ENCODE measurements at places on chromosomes 7 and 10. TPM values are rescaled to one million over a fixed set of nuclear protein-coding genes. Genes with fewer than 3 reads are reported as not detected.

DNA sequence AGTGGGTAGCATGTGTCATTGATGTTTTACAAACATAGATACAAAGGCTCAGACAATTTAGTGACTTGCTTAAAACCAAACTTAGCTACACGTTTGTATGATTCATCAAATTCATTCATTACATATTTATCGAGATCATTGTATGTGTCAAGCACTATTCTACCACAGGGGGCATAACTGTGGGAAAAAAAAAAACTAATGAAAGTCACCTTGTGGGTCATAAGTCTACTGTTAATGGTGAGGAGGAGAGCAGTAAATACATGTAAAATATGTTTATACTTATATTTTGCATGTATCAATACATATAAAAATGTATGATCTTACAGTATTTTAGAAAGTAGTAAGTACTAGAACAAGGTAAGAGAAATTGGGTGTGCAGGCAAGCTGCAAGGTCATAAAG, 933.8 kb downstream of the IPMK start:
- no peak for DNase-seq

DNA sequence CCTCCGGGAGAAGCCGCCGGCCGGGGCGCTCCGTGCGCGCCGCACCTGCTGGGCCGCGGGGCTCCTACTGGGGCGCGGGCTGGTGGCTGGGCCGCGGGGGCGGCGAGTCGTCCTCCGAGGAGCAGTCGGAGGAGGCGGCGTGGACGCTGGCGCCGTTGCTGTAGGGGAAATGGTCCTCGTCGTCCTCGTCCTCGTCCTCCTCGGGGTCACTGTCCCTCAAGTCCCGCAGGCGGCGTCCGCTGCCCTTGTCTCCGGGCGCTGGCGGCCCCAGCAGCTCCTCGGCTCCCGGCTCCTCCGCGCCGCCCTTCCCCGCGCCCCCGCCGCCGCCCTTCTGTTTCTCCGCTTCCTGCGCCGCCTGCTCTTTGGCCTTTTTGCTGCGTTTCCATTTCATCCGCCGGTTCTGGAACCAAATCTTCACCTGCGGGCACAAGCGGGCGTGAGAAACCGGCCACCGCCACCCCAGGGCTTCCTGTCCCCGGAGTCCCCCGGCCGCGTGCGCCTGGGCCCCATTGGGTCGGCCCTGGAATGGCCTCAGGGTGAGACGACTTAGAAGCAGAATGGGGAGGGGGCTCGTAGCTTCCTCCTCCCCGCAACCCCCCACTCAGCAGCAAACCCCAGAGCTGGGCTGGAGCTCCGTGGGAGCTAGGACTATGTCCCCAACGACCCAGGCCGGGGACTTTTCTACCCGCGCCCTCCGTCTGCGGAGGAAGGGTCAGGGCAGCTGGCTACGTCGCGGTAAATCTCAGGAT, 4.8 kb downstream of the MNX1 start:
- no peak for DNase-seq

The SPACDR gene
- 4.3 TPM for total RNA-seq

- no peak for DNase-seq
Measured at GRCh38 chr7:66296-66695, 126.1 kb upstream of the FAM20C start.

DNA sequence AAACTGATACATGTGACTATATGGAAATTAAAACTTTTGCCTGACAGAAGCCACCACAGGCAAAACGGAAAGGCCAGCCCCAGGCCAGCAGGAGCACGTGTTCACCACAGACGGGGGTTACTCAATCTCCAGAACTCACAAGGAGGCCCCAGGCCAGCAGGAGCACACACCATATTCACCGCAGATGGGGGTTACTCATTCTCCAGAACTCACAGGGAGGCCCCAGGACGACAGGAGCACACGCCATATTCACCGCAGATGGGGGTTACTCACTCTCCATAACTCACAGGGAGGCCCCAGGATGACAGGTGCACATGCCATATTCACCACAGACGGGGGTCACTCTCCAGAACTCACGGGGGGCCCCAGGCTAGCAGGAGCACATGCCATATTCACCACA, 61.5 kb downstream of the NKX6-2 start:
- DNase-seq, result no peak

The ECHDC3 gene
- 6.1 TPM for total RNA-seq

DNA sequence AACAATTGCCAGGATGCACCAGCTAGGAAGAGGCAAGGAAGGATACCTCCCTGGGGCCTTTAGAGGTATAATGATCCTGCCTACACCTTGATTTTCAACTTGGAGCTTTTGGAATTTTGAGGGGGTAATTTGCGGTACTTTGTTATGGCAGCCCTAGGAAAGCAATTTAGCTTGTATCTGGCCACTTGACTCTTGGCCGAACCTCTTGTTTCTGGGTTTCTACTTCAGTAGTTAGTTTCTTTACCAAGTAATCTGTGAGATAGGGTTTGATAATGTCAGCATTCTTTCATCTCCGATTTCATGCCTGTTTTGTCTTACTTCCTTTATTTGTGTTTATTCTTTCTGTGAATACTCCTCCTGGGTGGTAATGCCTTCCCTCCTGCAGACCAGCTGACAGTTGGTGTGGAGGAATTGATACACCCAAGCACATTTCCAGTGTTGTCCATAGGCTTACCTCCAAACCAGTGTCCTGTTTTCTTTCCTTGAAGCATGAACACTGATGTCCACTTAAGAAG, 163.7 kb downstream of the SND1 start:
- DNase-seq, result no peak

- no peak for DNase-seq
Measured at GRCh38 chr7:116340201-116340847, 130.0 kb downstream of the TES start.

- no peak for DNase-seq
Measured at GRCh38 chr7:134699021-134699818, 52.6 kb downstream of the BPGM start.

DNA sequence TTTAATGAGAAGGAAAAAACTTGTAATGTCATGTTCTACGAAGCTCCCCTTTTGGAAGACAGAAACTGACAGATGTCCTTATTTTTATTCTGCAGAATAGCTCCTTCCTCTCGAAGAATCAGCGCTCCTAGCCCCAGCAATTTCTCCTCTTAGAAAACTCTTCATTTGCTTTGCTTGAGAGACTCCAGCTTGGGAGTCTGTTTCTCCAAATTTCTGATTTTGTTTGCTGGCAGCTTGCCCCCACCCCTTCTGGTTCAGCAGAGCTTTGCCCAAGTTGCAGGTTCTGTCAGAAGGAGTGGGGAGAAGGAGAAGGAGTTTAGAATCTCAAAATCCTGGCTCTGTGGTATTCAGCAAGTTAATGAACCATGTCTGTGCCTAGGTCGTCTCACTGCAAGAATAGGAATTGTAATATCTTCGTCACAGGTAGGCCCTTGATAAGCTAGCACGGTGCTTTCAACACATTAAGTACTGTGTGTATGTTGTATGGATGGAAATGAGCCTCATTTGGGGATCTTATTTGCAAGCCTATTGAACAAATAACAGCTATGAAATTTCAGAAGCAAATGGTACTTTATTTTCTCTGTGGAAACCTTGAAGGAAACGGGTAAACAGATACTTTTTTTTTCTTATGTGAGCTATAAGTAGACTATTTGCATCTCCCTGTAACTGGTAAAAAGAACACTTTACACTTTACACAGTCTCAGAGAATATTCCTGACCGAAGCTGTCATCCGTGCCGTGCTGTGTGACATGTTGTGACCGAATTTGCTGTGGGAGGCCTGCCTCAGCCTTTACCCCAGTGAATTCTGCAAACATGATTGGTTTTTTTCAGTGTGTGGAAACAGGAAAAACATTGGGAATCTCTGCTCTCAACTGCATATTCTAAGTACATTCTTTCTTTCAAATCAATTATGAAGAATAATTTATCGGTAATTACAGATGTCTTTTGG, 290.9 kb downstream of the CAMK1D start:
- no peak for DNase-seq

- DNase-seq, result peak; percentile 5
Measured at GRCh38 chr7:34036051-34036920, 130.9 kb downstream of the BMPER start.

The C10orf62 gene
- not detected for total RNA-seq

GRCh38 chr10:3068201-3068967, 1.0 kb downstream of the PFKP start:
- peak; percentile 63 for DNase-seq

Data from endothelial cell (in vitro differentiated cells).